ENCODE measurements at places on chromosomes 6 and 20.
A peak's percentile ranks its signal among the peaks of the same experiment; 100 is the strongest.

GRCh38 chr20:54118220-54119001 is 48.0 kb upstream of the BCAS1 start:
- no peak for DNase-seq

DNA sequence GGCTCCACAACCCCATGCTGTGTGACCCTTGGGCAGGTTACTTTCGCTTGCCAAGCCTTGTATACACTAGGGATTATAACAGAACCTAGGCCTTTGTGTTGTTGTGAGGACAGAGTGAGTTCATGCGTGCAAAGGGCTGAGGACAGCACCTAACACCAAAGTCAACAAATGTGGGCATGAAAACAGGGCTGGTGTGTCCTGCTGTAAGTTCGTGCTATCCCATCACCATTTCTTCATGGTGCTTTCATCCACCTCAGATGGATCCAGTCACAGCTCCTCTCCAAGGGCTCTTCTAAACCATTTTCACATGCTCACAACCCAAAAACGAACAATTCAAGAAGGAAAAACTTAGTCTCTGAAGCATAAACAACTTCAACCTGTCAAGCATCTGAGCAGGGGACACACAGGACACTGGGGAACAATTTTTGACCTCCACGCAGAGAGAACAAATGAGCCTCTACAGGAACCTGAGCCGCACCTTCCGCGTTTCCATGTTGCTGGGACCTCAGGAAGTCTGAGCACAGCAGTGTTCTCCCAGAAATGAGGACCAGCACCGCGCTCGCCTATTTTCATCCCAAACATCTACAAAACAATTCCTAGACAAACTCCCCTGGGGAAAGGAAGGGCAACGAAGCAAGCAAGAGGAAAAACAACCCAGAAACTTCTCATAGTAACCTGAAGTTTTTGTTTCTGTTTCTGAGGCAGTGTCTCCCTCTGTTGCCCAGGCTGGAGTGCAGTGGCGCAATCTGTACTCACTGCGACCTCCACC is 3.1 kb downstream of the LRP11 start:
- DNase-seq, result no peak

GRCh38 chr6:84055647-84056046 is 22.1 kb downstream of the MRAP2 start:
- no peak for DNase-seq

GRCh38 chr6:36825994-36826393 is 13.2 kb downstream of the CPNE5 start:
- DNase-seq, result no peak

DNA sequence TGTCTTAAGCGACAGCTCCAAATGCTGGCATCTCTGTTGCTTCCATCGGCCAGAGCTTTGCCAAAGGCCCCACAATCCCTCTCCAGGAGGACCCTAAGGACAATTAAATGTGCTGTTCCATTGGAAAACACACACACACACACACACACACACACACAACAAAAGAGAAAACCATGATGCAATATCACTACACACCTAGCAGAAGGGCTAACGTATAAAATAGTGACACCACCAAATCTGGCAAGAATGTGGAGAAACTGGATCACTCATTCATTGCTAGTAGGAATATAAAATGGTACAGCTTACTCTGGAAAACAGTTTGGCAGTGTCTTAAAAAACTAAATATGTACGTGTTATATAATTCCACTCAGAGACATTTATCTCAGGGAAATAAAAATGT is 13.0 kb upstream of the TMEM14A start:
- DNase-seq, result no peak

- no peak for DNase-seq
Observed at GRCh38 chr6:19812512-19813119, 24.6 kb upstream of the ID4 start.

DNA sequence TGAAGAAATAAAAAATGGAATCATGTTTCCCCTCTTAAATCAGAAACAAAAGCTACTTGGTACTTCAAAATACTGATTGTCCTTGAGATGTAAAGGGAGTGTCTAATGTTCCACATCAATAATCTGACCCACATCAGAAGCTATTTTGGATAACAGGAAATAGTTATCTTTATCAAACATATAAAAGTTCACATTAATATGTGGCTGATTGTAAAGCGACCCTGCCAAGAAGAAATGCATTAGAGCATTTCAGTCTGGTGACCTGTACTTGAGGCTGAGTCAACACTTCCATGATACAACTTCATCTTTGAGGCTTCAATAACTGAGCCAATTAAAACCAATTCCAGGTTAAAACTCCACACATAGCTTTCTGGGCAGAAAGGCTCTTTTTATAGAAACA is 31.8 kb downstream of the SYNE1 start:
- DNase-seq, result no peak

DNA sequence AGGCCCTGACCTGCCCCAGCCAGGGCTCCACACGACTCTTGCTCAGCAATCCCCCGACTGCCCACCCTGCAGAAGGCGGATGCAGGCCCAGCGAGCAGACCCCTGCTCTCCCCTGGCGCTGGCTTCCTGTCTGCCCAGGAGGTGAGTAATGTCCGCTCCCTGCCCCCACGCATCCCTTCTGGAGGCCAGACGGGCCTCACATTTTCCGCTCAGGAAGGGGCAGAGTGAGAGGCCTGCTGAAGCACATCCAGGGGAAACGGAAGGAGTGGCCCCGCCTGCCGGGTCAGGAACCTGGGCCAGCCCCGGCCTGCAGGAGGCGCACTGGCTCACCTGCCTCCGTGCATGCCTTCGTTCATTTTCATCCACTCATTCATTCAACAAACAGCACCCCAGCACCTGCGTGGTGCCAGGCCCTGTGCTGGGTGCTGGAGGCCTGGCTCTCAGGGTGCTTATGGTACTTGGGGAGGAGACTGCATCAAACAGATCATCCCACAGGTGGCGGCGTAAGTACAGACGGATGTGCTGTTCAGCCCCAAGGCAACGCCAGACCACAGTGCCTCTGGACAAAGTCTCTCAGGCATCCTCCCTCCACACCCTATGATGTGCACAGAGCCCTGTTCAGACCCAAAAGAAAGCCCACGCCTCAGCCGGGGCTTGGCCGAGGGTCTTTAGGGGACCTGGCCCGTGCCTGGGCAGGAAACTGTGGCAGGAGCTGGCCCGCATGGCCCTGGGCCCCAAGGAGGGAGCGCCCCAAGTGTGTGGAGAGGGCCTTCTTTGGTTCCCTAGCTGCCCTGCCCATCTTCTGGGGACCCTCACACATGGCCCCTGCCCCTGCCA is 112.1 kb downstream of the ASXL1 start:
- DNase-seq, result no peak

- DNase-seq, result no peak
Observed at GRCh38 chr6:14880052-14880451, 365.8 kb upstream of the JARID2 start.

GRCh38 chr20:31719644-31720485 is 2.8 kb downstream of the BCL2L1 start:
- DNase-seq, result no peak

GRCh38 chr6:33430991-33431879 is 11.4 kb downstream of the SYNGAP1 start:
- DNase-seq, result no peak

DNA sequence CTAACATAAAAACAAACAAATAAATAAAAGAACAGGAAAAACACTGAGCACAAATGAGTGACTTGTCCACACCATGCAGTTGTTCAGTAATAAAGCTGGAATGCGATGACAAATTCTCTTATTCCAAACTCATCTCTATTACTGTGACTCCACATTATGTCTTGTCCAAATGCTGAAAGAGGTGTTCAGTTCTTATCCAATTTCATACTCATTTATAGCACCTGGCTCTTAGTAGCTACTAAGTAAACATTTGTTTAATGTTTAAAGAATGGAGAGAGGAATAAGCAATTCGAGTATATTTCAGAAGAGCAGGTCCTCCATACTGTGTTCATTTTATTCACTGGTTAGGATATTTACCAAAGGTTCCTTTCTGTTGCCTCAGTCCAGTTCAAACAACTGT is 439.0 kb upstream of the JAG1 start:
- no peak for DNase-seq

GRCh38 chr6:90113389-90113788 is 183.3 kb downstream of the BACH2 start:
- no peak for DNase-seq

DNA sequence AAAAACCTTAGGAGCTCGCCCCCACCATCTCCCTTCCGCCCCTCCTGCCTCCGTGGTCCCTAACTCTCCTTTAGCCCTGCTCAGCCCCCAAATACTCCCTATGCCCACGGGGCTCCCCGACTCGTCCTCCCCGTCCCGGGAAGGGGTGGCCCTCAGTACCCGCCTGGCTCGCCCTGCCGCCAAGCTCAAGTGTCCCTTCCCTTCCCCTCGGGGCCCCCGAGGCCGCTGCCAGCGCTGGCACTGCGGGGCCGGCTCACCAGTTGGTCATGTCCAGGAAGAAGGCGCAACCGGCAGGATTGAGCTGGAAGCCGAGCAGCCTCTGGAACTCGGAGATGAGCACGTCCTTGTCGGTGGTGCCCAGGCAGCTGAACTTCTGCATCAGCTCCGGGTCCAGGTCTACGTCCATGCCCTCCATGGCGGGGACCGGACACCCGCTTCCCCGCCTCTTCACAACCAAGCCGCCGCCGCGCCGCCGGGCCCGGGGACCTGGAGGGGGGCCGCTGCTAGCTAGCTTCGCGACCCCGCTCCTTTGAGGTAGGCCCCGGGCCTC is 303 bp downstream of the ILRUN start:
- no peak for DNase-seq

GRCh38 chr20:33606118-33606771 is 55.9 kb upstream of the C20orf144 start:
- DNase-seq, result no peak

- peak; percentile 64 for DNase-seq
Observed at GRCh38 chr6:17703256-17703694, 3.5 kb downstream of the NUP153 start.

Measured in skeletal muscle cell (primary cell).